Breast epithelium (tissue), 4 donors: ENCODE measurements at places on chromosomes 4 and X.

- DNase-seq = no peak
Measured at GRCh38 chr4:43496188-43496587, 603.7 kb downstream of the GRXCR1 start.

- no peak for DNase-seq
Measured at GRCh38 chr4:73609706-73610105, 10.5 kb downstream of the RASSF6 start.

DNA sequence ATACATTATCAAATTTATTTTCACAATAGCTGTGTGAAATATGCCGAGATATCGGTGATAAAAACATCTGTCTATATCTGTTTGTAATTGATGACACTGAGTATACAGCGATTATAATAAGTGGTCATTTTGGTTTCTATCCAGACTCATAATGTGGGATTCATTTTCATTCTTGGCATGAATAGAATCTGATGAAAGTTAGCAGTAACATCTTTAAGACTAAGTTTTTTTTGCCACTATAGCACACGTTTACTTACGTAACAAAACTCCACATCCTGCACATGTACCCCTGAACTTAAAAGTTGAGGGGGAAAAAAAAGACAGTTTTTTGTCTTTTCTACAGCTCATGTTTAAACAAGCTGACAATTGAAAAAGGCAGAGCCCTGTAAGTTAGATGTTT, 86.4 kb downstream of the PPA2 start:
- no peak for DNase-seq

GRCh38 chrX:103461156-103461555, 58.1 kb downstream of the RAB40A start:
- no peak for DNase-seq

- DNase-seq = no peak
Measured at GRCh38 chr4:100414016-100414790, 103.6 kb downstream of the EMCN start.

DNA sequence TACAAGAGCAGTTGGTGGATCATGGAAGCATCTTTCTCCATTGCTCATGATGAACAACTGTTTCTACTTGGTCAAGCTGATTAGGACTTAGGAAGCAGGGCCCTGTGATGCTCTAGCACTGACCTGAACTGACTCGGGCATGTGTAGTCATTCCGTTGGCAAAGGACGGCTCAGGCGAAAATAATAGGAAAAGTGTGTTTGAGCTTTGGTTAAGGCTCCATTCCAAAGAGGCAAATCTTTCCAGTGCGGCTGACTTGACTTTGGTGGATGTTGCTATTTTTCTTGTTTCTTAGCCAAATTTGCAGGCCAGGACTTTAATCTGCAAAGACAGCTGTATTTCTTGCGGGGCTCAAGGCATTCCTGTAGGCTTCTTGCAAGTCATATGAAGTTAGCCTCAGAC, 39.5 kb downstream of the ZNF518B start:
- no peak for DNase-seq
